ENCODE measurements at places on chromosomes 4 and X.

DNA sequence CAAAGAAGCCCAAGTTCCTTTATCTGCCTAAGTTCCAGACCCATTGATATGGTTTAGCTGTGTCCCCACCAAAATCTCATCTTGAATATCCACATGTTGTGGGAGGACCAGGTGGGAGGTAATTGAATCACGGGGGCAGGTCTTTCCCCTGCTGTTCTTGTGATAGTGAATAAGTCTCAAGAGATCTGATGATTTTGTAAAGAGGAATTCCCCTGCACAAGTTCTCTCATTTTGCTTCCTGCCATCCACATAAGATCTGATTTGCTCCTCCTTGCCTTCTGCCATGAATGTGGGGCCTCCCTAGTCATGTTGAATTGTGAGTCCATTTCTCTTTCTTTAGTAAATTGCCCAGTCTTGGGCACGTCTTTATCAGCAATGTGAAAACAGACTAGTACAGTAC, 860.2 kb downstream of the FSTL5 start:
- no peak for DNase-seq

- DNase-seq: no peak
Measured at GRCh38 chr4:2832981-2833670, 10.5 kb upstream of the ADD1 start.

DNA sequence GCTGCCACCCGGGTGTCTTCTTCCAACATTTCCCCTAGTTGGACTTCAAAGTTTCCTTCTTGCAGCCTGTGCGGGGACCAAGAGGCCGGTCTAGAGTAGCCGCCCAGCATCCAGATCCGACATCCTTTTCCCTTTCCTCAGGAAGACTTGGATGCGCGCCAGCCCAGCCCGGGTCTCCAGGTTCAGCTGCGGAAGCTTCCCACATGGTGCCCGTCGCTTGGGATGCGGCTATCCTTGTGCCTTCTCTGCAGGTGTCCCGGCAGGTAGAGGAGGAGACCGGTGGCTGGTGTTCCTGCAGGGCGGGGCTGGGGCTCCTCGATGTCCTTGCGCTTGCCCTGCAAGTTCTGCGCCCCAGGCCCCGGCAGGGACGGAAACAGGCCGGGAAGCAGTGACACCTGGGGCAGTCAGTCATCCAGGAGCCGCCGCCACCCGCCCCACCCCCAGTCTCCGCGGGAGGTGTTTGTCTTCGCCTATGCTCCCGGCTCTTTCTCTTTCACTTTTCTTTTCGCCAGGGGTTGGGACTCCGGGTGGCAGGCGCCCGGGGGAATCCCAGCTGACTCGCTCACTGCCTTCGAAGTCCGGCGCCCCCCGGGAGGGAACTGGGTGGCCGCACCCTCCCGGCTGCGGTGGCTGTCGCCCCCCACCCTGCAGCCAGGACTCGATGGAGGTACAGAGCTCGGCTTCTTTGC, at the start of gene IL15:
IL15 (plus strand) TSS at position 502 of the 689 bp plus-strand sequence. CDS start 82,882 bp downstream, outside the sequence.
- DNase-seq: peak; percentile 79

DNA sequence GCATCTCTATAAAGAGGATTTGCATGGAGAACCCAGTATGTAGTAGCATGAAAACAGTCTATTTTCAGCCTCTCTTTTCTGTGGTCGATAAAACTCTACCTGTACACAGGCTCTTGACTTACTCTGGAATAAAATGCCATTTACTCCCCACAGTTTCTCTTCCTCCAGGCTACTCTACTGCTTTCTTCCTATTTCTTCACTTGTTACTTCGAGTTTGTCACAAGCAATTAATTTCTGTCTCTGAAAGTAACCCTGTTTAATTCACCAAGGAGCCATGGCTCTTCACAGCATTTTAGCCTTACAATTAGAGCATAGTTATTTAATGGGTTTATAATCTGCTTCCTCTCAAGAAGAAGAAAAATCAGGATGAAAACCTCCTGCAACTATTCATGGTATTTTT, 472.9 kb upstream of the PRKX start:
- no peak for DNase-seq

GRCh38 chr4:8840006-8840793, 31.4 kb downstream of the HMX1 start:
- DNase-seq: peak; percentile 53

- DNase-seq: no peak
Measured at GRCh38 chr4:155639704-155640523, 26.7 kb upstream of the GUCY1A1 start.

DNA sequence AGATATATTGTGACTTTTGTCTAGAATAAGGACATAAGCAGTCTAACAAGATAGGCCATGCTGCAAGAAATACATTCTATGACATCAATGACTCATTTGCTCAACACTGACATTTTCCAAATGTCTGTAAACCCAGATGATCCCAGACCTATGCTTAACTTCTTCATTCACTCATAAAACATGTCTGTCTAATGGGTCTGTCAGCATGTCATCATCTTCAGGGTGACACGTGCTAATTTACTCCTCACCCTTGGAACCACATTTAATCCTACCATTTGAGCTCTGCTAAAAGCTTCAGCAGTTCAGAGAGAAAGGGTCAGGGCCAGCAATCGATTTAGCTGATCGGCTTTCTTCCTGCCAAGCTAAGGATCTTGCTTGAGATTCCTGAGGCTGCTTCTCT, 109.4 kb upstream of the MAP3K15 start:
- no peak for DNase-seq

- no peak for DNase-seq
Measured at GRCh38 chrX:53128097-53128749, 34.3 kb downstream of the KANTR start.

Measured in cardiac septum (tissue), 1 donor.